Caudate nucleus (tissue), 63 donors: ENCODE measurements at places on chromosomes 3 and 15.

GRCh38 chr3:64827431-64827830 lies 139.6 kb upstream of the ADAMTS9 start:
- DNase-seq, result no peak

GRCh38 chr3:139655909-139656595 lies 21.7 kb downstream of the NMNAT3 start:
- no peak for DNase-seq

GRCh38 chr3:70308760-70309159 lies 3.7 kb downstream of the MDFIC2 start:
- DNase-seq, result no peak

GRCh38 chr3:14487086-14487485 lies 53.1 kb downstream of the GRIP2 start:
- no peak for DNase-seq

GRCh38 chr3:126983653-126984390 lies 907 bp downstream of the PLXNA1 start:
- DNase-seq, result no peak

DNA sequence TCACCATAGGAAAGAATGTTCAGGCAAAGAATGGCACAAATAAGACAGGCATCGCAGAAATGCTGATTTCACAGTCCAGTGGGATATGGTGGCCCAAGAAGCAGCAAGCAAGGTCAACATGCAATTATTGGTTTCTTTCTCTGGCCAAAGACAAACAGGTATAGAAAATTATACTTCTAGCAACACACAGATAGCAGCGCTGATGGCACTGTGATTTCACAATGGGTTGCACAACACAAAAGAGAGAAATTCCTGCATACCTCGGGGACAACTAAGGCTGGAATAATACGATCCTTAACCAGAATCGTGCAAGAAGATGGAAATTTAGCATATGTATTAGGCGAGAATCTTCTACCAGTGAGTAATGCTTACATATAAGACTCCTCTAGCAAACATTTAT lies 76.3 kb upstream of the NR2F2 start:
- no peak for DNase-seq
